ENCODE measurements at places on chromosomes 3 and 15.
A peak's percentile ranks its signal among the peaks of the same experiment; 100 is the strongest.

- no peaks in the 10 kb centered on the region for H3K4me1 ChIP-seq
- H3K27ac ChIP-seq, result peak overlapping the region; percentile 92
- H3K36me3 ChIP-seq, result no peaks in the 10 kb centered on the region
- no peaks in the 10 kb centered on the region for H3K27me3 ChIP-seq
- DNase-seq, result no peak
Observed at GRCh38 chr15:41968701-41969100, 3.7 kb downstream of the EHD4 start.

DNA sequence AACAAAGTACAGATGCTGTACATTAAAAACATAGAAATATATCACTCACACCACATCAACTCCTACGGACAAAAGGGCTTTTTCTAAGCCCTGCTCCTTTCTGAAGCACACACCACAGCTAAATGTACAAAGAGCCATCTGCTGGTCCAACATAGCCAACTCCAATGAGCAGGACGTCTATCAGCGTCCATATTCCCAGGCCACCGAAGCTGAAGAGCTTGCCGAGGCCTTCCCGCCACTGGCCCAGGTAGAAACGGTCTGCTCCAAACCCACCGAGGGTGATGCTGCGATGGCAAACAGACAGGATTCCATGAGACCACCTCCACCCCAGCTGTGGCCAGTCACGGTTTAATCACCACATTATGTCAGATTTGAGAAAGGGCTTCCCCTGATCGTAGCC is 9.8 kb downstream of the TM2D3 start:
- H3K27me3 ChIP-seq, result no peaks in the 10 kb centered on the region
- no peak overlapping the region for H3K4me3 ChIP-seq
- no peak overlapping the region for H3K27ac ChIP-seq
- no peak for DNase-seq
- H3K4me1 ChIP-seq, result peaks cover 6% of the 10 kb centered on the region

DNA sequence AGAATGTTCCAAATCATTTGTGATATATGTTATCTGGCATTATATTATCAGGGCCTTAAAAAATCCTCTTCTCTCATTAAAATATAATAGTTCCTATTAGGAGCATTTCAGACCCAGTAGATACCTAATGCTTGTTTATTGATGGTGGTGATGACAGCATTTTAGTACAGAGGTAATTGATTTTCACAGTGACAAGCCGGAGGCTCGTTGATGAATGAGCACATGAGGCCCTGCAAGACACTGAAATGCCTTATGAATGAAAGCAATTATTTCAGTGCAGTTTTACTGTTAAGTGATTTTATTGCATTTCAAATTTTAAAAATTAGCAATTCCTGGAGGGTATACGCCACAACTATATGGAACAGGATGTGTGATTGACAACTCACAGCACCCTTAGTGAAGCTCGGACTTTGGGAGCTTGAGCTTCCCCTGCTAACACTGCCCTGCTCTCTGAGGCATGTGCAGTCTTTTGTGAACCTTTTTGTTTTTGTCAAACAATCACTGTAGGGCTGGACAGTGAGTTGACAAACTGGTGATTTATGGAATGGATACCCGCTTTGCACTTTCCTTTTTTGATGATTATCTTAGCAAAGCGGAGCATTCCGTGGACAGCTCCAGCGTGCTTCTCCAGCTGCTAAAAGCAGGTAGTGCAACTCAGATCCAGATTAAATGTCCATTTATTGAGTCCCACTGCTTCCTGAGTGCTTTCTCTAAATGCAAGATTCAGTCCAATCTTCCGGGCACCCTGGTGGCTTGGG is 187.0 kb upstream of the ATP10A start:
- no peaks in the 10 kb centered on the region for H3K36me3 ChIP-seq
- no peaks in the 10 kb centered on the region for H3K27me3 ChIP-seq
- DNase-seq, result no peak
- no peak overlapping the region for H3K4me3 ChIP-seq
- H3K27ac ChIP-seq, result no peak overlapping the region

GRCh38 chr3:96434651-96435050 is 379.7 kb upstream of the EPHA6 start:
- no peaks in the 10 kb centered on the region for H3K36me3 ChIP-seq
- H3K27ac ChIP-seq, result no peak overlapping the region
- H3K27me3 ChIP-seq, result no peaks in the 10 kb centered on the region
- no peak for DNase-seq

GRCh38 chr15:52013151-52013791 is 5.7 kb upstream of the MAPK6 start:
- no peaks in the 10 kb centered on the region for H3K4me1 ChIP-seq
- H3K4me3 ChIP-seq, result no peak overlapping the region
- no peak for DNase-seq
- no peak overlapping the region for H3K27ac ChIP-seq
